ENCODE measurements at places on chromosomes 2 and 18. TPM values are rescaled to one million over a fixed set of nuclear protein-coding genes. Genes with fewer than 3 reads are reported as not detected.

GRCh38 chr18:43526426-43527145 lies 249.3 kb upstream of the SYT4 start:
- no peak overlapping the region for H3K4me3 ChIP-seq
- no peaks in the 10 kb centered on the region for H3K27me3 ChIP-seq
- no peaks in the 10 kb centered on the region for H3K36me3 ChIP-seq
- no peak overlapping the region for H3K27ac ChIP-seq

DNA sequence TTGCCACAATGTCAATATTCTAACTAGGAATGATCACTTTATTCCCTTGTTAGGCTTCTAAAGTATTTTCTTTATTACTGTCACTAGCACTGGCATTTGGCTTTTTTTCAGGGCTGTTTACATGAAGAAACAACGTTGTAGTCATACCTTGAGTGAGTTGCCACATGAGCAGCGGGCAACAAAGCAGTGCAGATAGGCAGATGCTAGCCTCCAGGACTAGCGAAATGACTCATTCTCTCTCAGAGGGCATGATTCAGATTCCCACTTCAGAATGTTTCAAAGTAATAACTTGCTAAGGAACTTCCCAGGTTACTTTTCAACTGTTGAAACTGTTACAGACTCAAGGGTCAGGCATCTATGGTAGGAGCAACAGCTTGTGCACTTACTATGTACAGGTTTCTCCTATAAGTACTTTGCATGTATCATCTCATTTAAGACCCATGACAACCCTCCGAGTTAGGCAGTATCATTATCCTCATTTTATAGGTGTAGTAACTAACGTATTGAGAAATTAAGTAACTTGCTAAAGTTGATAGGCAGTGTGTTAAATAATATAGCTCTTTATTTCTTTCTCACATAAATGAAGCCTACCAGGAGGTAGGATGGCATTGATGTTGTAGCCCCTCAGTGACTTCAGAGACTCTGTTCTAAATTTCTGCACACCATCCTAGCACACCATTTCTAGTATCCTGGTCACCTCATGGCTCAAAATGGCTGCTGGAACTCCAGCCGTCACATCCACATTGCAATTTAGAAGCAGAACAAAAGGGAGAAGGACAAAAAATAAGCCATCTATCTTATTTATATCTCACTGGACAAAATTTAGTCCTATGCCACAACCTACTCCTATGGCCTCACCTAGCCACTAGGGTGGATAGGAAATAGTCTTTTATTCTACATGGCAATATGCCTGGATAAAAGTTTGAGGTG lies 83.3 kb downstream of the ICOS start:
- H3K27ac ChIP-seq, result no peak overlapping the region
- no peaks in the 10 kb centered on the region for H3K36me3 ChIP-seq
- H3K27me3 ChIP-seq, result peaks cover 13% of the 10 kb centered on the region
- H3K4me1 ChIP-seq, result no peaks in the 10 kb centered on the region

DNA sequence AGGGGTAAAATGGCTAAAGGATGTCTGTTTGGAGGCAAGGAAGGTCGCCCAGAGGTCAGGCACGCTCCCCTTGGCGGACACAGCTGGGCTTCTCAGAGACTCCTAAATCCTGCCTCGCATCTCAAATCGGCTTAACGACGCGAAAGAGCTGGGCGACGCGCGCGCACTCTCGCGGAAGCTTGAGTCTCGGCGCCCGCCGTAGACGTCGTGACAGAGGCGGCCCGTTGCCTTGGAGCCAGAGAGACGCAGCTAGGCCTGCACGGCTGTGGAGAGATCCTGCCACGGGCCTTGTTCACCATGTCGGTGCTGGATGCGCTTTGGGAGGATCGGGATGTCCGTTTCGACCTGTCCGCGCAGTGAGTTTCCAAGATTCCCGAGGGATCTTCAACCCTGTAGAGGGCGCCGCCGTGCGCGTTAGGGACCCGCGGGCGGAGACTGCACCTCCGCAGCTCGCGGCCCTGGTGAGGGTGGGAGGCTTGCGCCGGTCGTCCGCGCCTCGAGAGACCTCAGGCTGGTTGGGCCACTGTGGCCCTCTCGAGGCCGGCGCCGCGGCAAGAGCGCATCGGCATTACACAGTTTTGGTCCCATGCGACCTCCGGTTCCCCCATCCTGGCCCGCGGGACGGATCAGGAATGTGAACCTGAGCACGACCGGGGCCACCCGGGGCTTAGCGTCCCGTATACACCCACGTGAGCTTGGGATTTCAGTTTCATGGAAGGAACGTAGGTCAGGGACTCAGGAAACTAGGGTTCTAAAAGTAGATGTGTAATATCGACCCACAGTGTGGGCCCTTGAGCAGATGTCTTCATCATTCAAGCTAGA lies at the start of gene BBS5:
TSS of gene BBS5 (plus strand) at position 238 of the 822 bp plus-strand sequence. CDS start at position 298, 60 bp downstream.
- H3K4me3 ChIP-seq, result peak within 1 kb of the TSS; percentile 90
- H3K27me3 ChIP-seq, result no peaks in the 10 kb centered on the region

The HOXD10 gene
- total RNA-seq, result 17.2 TPM

The NEMP2 gene
- total RNA-seq, result 1.0 TPM

- DNase-seq, result no peak
- H3K4me1 ChIP-seq, result no peaks in the 10 kb centered on the region
- H3K27ac ChIP-seq, result no peak overlapping the region
- no peak overlapping the region for H3K4me3 ChIP-seq
Measured at GRCh38 chr2:27652790-27653189, 10.6 kb downstream of the SUPT7L start.

The FAM98A gene
- total RNA-seq, result 29.2 TPM

The OTX1 gene
- total RNA-seq, result 0.25 TPM

The MARCHF4 gene
- 14.5 TPM for total RNA-seq

- H3K27me3 ChIP-seq, result no peaks in the 10 kb centered on the region
- no peak overlapping the region for H3K27ac ChIP-seq
- no peak overlapping the region for H3K4me3 ChIP-seq
- no peak for DNase-seq
- H3K36me3 ChIP-seq, result no peaks in the 10 kb centered on the region
Measured at GRCh38 chr2:192971981-192972380, 777.2 kb upstream of the TMEFF2 start.

The MARCO gene
- total RNA-seq, result not detected

The KIAA2012 gene
- not detected for total RNA-seq

DNA sequence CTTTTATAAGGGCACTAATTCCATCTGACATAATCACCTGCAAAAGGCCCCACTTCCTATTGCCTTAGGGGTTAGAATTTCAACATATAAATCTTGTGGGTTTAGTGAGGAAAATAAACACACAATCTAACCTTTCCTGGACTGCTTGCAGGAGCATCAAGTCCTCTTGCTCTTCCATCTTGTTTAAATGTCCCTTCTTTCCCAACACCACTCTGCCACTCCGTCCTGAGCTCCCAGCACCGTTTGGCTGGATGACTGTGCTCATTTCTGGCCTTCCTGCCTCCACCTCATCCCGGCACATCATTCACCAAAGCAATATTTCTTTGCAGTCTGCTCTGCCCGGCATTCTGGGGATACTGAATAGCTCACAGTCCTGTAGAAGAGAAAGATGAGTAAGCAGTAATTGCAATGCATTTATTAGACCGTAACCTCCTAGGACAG lies 247.8 kb downstream of the BCL2 start:
- H3K36me3 ChIP-seq, result no peaks in the 10 kb centered on the region
- no peaks in the 10 kb centered on the region for H3K27me3 ChIP-seq
- no peak for DNase-seq
- 0 out of 2 replicates have a peak, but pooled peaks cover 4% of the 10 kb centered on the region for H3K4me1 ChIP-seq
- H3K4me3 ChIP-seq, result no peak overlapping the region
- no peak overlapping the region for H3K27ac ChIP-seq

All from GM23248 (cell line).